H4 (cell line): ENCODE measurements at places on chromosomes 16 and 17. TPM values are rescaled to one million over a fixed set of nuclear protein-coding genes. Genes with fewer than 3 reads are reported as not detected.

DHRS7B gene
- total RNA-seq = 16.2 and 37.0 TPM in 2 replicates

VMO1 gene
- total RNA-seq = not detected in 2 replicates

OR2C1 gene
- not detected in 2 replicates for total RNA-seq

ADGRG1 gene
- 1.2 and 1.3 TPM in 2 replicates for total RNA-seq

HOXB1 gene
- not detected in 2 replicates for total RNA-seq

AANAT gene
- not detected in 2 replicates for total RNA-seq

GLP2R gene
- total RNA-seq = 1.3 and 2.8 TPM in 2 replicates

GRCh38 chr17:20243524-20243923, 223.8 kb downstream of the LGALS9B start:
- DNase-seq = no peak

GRCh38 chr16:11160676-11161115, 95.3 kb downstream of the SOCS1 start:
- DNase-seq = no peak

DNA sequence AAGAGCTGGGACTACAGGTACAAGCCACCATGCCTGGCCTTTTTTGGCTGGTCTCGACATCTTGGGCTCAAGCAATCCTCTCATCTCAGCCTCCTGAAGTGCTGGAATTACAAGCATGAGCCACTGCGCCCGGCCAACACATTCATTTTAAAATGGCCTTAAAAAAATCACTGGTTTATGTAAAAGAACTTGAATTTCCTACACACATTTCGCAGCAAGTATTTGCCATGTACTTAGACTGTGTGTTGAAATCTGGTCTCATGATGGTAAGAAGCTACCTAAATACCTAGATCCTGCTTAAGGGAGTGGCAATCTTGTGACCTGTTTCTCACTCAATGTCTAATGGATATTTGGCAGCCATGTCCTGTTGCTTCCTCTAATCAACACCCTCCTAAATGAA, 8.5 kb upstream of the CYTH1 start:
- DNase-seq = no peak

DNA sequence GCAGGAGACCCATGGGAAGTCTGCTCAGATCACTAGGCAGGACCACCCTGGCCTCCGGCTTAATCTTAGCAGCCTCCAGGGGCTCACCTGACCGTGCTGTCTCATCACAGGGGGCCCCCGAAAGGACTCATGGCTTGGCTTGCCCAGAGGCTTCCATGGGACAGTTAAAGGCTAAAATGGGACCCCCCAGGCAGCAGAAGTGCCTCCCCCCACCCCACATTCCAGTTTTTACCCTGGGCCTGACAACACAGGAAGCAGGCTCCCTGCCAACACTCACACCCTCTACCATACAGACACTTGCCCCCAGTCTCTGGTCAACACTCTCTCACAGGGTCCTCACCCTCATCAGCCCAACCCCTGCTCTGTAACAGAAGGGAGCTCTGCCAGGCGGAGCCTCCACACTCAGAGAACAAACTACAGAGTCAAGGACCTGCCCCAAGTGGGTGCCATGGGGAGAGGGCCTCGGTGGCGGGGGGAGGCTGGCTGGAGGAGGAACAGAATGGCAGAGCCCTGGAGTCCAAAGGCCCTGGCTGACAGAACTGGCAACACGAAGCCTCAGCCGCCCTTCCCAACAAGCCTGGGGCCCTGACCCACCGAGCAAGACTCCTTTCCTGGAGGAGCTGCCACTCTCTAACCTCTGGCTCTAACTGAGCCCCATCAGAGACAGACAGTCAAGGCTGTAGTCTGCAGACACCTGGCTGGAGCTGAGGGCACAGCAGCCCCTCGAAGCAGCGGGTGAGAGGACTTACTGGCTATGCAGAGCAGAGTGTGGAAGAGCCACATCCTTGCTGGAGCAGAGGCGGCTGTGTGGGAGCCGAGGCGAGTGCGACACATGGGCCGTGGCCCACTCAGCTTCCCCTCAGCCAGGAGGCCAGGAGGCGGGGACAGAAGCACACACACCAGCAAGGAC, at the start of gene ITGAE:
ITGAE (minus strand) TSS at position 827 of the 910 bp plus-strand sequence; CDS start at position 783, 44 bp downstream.
- no peak for DNase-seq

DNA sequence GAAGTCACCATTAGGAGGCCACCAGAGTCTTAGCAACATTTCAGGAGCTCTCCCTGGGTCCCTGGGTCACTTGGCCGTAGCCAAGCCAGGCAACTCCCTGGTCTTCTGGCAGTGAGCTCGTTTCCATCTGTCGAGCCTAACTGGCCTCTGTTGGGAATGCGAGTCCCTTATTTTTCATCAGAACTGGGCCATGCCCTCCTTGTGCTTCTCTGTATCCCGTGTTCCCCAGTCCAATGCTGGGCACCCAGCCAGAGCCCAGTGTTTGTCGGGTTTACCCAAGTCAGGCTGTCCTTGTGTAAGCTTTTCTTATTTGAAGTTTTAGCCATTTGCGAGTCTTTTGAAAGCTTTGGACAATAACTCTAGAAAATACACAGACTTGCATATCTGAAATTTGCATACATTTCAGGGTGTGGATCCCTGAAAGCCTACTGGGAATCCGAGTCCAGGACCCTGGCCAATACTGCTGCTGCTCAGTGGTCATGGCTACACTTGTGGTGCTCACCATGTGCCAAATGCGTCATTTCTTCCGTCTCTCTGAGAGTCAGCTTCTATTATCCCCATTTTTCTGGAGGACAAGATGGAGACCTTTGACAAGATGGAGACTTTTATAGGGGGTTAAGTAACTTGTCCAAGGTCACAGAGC, 81.6 kb upstream of the LGALS9 start:
- no peak for DNase-seq

DNA sequence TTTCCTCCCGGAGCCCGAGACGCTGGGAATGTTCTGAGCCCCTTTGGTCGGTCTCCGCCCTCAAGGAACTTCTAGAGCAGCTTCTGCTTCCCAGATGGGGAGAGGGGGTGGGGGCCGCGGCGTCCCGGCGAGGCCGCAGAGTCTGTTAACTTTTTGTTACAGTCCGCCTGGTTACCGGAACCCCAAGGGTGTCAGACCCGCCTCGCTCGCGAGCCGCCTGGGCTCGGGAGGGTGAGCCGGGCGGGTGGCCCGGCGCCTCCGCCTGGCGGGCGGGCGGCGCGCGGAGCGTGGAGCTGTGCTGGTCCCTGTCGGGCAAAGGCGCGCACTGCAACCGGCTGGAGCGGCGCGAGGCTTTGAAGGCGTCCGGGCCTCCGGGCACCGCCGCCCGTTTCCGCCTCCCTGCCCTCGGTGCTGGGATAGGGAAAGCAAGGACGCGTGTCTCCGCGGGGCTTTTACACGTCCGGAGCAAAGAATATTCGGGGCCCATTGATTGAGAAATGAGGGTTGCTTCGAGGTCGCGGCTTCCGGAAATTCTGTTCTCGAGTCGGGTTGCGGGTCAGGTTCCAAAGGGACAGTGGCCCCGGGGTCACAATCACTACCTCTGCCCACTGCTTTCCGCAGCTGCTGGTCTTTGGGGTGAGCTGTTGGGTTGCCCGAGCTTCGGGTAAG, 1.7 kb downstream of the HS3ST3B1 start:
- DNase-seq = peak; percentile 68

GRCh38 chr17:62793919-62794665, 14.0 kb downstream of the MARCHF10 start:
- DNase-seq = no peak

GRCh38 chr16:25005445-25006306, 9.5 kb downstream of the ARHGAP17 start:
- DNase-seq = no peak

DNA sequence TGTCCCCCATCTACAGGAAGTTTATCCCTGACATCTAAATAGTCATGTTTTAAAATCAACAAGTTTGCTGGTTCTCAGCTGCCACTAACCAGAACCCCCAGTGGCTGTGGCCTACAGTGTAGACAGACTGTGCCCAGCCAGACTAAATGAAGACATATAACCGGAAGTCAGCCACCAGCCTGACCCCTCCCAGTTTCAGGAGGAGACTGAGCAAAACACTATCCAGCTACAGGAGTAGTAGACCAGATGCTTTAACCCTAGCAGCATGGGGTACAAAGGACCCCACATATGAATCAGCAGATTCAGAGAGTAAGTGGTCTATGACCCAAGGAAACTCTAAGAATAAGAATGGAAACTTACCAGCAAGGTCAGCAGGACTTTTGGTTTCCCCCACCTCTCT, 83.4 kb downstream of the HIC1 start:
- DNase-seq = peak; percentile 65

DNA sequence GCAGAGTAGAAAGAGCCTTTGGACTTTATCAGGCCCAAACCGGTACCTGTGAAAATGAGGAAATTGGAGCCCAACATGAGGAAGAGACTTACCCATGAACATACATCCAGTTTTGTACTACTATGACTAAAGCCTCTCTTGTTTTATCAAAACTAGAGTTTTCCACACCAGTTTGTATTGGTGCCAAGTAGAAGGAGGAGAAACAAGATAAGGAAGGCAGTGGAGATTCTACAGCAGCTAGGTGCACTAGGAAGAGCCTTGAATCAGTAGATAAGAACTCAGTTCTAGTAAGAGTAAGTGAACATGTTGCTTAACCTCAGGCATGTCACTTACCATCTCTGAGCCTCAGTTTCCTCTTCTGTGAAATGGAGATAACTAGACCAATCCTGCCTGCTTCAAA, 13.7 kb upstream of the TMEM132E start:
- no peak for DNase-seq

DNA sequence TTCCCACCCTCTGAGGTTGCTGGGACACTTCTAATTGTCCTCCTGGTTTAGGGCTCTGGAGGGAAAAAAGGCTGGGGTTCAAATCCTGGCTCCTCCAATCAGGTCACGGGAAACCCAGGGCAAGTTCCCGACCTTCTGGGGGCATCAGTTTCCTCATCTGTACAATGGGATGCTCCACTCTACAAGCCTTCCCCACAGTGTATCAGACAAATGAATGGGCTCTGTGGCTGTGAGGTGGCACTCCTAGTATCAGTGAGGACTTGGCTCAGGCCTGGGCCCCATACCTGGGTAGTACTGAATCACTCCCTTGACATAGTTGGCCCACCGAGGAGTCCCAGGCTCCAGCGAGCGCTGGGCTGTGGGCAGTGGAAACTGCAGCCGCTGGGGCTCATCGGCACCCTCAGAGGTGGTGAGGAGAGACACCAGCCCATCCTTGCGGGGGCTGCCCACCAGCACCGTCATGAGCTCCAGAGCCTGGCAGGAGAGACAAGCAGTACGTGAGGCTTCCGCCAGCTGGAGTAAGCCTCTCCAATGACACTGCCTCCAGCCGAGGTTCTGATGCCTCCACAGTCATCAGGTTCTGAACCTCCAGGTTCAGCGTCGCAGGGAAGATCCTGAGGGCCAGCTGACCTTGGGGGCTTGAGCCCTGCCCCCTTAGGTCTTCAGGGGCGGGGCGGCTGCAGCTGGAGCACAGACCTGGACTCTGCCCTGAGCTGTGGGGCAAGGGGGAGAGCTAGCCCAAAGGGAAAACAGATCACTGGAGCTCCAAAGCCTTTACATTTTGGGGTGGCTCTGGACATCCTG, 1.2 kb downstream of the GALK1 start:
- DNase-seq = no peak

GRCh38 chr16:30524575-30525568, 1.5 kb downstream of the ZNF768 start:
- no peak for DNase-seq

DNA sequence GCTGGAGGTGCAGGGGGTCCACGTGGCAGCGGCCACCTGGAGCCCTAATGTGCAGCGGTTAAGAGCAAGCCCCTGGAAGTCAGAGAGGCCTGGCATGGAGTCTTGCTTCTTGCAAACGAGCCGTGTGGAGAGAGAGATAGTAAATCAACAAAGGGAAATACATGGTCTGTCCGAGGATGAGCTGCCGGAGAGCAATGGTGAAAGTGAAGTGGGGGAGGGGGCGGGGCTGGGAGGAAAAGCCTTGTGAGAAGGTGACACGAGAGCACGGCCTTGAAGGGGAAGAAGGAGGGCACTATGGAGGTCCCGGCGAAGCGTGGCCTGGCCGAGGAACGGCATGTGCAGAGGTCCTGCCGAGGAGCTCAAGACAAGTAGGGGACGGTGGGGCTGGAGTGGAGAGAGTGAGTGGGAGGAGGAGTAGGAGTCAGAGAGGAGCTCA, 6.0 kb upstream of the SERPINF1 start:
- no peak for DNase-seq

- no peak for DNase-seq
Observed at GRCh38 chr17:75587675-75588595, at the start of gene MYO15B. Gene MYO15B (plus strand): TSS chr17:75587800. CDS start chr17:75588058, 258 bp downstream.

- peak; percentile 98 for DNase-seq
Observed at GRCh38 chr17:27540318-27541101, 84.3 kb downstream of the KSR1 start.

- DNase-seq = no peak
Observed at GRCh38 chr17:63071797-63072196, 105.8 kb downstream of the TANC2 start.

DNA sequence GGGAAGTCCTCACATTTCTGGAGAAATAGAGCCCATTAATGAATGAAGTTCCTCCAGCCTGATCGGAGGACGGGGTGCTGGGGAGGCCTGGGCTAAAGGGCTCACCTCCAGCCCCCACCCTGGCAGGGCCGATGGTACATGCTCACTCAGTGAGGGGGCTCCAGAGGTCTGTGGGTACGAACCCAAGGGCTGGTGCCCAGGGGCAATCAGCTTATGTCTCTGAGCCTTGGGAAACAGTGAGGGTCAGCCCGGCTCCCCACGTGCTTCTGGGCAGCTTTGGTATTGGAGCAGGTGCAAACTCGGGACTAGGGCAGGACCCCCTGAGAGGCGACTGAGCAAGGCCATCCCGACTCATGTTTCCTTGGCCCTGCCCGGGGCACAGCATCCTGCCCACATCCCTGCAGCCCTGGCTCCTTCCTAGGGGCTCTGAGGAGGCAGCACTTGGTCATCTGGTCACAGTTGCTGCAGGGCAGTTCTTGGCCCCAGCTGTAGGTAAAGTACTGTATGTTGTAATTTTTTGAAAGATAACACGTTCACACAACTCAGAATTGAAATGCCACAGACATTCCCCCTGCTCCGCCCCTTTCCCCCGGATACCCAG, 969 bp upstream of the CETP start:
- no peak for DNase-seq

GRCh38 chr17:43068570-43069367, 43.7 kb downstream of the RND2 start:
- no peak for DNase-seq

- no peak for DNase-seq
Observed at GRCh38 chr17:57043276-57043675, 41.8 kb upstream of the AKAP1 start.

GRCh38 chr16:17321824-17322223, 148.9 kb downstream of the XYLT1 start:
- DNase-seq = no peak

- no peak for DNase-seq
Observed at GRCh38 chr17:44830359-44831288, 537 bp upstream of the GJC1 start.

DNA sequence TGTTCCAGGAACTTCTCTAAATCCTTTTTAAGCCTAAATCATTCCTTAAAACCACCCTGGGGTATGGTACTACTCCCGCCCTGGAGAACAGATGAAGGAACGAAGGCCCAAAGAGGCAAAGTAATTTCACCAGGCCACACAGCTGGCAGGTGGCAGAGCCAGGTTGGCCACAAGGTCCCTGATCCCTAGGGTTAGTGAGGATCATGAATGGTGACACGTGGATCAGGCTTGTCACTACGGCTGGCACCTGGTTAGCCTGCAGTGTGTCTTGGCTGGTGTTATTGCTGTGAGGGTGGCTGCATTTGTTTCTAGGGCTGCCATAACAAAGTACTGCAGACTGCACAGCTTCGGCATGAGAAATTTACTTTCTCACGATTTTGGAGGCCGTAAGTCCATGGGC, 26.0 kb upstream of the ZNF423 start:
- DNase-seq = no peak

GRCh38 chr17:41127371-41127770, 3.4 kb upstream of the KRTAP4-12 start:
- DNase-seq = no peak
